ENCODE measurements at places on chromosomes 6 and 20.

- DNase-seq = no peak
These were observed 93.3 kb downstream of the PERP start for GRCh38 chr6:138013959-138014358.

DNA sequence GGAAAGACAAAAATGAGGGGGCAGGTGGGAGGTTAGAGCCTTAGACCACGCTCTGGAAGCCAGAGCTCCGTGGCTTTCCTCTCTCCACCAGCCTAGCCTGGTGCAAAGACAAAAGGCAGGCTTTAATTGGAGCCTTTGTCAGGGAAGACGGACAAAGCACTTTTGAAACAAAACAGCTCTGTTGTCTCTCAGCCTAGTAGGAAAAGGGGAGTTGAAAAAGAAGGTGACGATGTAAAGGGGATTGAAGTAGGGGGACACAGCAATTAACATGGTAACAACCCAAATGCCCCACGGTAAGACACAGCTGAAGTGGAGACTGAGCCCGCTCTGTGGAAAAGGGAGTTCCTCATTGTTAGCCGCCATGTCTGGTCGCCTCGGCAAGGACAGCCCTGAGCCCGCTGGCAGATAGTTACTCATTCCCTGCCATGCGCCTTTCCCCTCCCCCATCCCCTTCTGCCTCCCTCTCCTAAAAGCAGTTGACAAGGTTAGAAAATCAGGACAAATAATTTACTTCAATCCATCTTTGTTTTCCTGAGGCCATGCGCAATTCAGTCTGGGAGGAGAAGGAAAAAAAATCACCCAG is 93.0 kb downstream of the TCP11 start:
- no peak for DNase-seq

GRCh38 chr20:3747471-3747870 is 15.0 kb downstream of the HSPA12B start:
- no peak for DNase-seq

DNA sequence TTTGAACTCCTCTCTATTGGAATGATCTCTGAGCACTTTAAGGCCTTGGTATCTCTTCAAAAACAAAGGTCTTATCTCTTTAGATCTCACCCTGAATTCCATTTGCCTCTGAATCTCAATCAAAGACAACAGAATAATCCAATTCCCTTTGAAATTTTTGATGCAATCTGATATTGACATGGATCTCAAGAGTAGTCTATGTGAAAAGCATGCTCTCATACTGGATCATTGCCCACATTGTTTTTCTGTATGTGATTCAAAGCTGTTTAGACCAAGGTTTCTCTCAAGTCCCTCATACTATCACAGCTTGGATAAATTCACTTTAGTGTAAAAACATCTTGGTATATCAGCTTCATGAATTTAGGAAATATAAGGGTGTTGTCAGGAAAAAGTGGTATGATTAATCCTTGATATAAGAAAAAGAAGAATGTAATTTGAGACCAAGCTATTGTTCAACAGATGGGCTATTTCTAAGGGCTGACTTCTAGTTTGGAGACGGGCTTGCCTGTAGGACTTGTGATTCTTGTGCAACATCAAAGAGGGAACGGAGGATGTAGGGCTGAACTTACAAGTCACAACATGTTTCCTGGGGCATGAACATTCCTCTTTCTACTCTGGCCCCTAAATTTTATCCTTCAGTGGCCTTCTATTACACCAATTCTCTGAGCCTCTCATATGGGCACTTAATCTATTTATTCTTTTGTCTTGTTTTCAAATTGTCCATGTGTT is 77.9 kb upstream of the CITED2 start:
- DNase-seq = no peak

DNA sequence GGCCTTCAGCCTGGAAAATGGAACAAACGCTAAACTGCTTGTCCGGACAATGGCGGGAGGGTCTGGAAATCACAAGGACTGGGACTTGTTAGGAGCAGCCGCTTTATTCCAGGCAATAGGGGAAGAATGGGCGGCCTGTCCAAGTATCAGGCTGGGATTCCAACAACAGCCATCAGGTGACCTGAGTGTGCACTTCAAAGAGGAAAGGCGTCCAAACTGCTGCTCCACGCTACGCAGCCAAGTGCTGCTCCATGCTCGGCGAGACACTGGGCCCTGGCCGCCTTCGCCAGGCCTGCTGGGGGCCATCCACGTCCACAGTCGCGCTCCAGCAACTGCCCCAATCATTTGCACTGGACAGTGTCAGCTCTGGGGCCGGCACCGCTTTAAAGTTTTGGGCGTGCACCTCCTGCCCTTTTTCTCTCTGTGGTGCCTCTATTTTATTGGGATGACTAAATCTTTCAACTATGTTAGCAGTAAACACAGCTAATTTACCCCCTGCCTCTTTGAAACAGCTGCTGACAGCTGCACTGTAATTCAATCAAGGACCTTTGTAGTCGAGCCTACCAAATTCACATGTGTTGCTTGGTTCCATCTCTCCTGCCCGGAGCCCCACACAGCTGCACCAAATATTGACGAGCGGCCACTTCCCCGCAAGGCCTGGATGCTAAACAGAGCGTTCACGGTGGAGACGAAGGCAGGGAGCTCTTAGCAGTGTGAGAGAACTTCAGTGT is 98.3 kb downstream of the BMP7 start:
- no peak for DNase-seq
